ENCODE measurements at places on chromosomes 1 and 21.

- DNase-seq = no peak
Observed at GRCh38 chr1:11500881-11501280, 21.9 kb downstream of the DISP3 start.

DNA sequence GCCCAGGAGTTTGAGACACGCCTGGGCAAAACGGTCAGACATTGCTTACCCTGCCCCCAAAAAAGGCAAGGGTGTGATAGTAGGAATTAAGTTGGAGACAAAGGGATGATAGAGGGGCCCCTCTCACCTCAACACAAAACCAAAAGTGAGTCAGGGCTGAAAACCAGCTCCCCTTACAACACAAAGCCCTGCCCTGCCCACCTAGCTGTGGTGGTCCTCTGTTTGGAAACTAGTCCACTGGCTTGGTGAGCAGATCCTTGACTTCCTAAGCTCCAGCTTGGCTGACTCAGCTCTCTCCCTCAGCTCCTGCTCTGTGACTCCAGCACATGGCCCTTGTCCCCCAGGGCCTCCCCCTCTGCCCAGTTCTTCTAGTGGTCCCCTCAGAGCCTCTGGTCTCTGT, 603.8 kb downstream of the PTPRC start:
- DNase-seq = no peak

- no peak for DNase-seq
Observed at GRCh38 chr1:173628888-173629287, 6.2 kb upstream of the TEX50 start.

GRCh38 chr21:27329255-27329851, 362.5 kb upstream of the ADAMTS5 start:
- DNase-seq = no peak

- DNase-seq = peak; percentile 6
Observed at GRCh38 chr1:18110968-18111367, 3.4 kb downstream of the IGSF21 start.

GRCh38 chr1:8816264-8816663, 1.2 kb downstream of the RERE start:
- no peak for DNase-seq

- DNase-seq = no peak
Observed at GRCh38 chr1:207345644-207346477, 24.4 kb downstream of the CD55 start.

DNA sequence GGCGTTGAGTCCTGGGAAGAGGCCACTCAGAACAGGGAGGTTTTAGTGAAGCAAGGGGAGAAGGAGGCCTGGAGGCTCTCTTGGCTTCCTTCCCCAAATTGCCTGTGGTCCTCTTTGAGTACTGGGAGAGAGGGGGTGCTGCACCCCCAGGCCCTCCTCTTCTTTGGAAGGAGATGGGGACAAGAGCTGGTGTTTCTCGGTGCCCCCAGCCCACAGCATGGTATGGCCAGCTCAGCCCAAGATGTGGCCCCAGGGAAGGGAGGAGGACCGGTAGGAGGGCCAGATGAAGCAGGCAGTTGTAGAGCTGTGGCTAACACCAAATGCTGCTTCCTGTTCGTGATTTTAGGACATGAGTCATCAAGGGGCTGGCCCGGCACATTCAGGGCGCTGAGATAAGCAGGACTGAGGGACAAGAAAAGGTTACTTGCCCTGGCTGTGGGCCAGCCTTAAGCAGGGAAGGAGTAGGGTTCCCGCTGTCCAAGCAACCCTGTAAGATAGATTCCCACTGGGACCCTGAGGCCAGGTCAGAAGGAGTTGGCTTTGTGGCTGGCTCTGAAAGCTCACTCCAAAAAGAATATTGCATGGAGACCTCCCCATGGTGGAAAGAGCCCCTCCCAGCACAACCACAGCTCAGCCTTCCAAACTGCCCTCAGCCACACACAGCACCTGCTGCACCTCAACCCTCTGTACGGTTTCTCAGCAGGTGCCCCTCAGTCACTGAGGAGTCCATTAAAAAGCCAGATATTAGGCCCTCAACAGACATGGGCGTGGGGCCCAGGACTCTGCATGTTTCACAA, 4.9 kb upstream of the TNFRSF1B start:
- DNase-seq = peak; percentile 87

DNA sequence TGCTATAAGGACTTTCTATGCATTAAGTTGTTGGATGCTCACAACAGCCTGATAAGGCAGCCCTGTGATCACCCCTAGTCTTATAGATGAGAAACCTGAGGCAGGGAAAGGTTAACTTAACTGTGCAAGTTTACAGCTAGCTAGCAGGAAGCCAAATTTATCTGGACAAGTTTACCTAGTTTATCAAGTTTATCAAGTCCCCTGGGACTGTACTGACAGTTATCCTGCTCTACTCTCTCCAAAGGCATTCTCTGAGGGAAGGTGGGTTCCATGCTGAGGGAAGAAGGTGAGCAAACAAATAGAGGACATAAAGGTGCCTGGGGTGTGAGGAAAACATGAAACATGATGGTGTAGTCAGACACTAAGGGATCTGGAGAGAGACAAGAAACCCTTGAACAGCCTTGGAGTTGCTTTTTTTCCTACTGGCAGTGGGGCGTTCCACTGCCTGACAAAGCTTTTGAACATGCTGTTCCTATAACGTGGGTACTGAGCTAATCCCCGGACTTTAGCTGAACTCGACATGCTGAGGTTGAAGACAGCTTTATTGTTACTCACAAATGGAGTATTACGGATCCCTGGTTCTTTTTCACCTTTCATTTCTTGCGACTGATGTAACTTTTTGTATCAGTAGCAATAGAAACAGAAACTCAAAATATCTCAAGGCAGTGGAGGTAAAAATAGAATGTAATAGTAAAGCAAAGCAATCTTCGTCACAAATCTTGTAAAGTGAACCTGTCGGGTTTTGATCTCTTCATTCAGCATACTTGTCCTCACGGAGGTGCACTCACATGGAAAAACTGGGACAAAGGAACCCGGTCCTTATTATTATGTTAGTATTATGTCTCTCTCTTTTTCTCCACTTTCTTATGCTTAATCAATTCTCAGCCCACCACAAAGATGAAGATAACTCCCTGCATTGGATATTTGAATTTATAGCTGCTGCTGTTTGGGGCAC, 42.4 kb upstream of the ESRRG start:
- DNase-seq = no peak

DNA sequence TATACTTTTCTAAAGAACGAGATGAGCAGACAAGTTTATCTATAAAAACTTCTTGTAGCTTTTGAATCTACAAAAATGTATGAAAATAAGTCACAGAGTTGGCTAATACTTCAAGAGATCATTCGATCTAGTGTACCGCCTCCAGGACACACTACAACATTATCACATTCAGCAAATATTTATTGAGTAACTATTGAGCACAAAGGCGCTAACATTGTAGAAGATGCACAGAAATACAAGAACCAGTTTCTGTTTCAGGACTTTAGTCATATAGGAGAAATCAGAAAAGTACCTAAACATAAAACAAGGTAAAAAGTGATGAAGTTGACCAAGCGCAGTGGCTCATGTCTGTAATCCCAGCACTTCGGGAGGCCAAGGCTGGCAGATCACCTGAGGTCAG, 20.6 kb downstream of the WASF2 start:
- DNase-seq = no peak

DNA sequence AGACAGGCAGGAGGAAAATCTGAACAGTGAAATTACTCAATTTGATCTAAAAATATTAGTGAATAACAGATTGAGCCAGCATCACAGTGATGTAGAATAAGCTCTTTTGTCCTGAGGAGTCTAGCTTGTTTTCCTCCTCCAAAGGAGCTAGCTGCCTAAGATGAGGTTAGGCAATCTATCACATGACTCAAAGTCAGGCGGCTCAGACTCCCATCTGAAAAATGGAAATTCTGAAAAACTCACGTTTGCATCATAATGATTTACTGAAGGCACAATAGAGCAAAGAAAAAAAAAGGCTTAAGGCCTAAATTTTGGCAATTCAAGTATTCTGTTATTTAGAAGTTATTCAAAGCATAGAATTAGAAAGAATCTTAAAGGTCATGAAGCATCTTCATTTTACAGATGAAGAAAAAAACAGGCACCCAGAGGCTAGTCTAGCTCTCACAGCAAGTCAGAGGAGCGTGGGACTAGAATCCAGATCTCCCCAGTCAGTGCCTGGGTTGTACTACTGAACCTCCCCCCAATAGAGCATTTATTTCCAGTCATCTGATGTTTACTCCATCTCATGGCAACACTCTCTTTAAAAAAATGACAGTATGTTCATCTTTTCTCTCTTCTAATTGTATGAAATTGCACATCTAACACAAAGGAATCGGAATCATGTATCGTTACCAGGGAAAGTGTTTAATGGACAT, 62.5 kb upstream of the ATF3 start:
- no peak for DNase-seq

DNA sequence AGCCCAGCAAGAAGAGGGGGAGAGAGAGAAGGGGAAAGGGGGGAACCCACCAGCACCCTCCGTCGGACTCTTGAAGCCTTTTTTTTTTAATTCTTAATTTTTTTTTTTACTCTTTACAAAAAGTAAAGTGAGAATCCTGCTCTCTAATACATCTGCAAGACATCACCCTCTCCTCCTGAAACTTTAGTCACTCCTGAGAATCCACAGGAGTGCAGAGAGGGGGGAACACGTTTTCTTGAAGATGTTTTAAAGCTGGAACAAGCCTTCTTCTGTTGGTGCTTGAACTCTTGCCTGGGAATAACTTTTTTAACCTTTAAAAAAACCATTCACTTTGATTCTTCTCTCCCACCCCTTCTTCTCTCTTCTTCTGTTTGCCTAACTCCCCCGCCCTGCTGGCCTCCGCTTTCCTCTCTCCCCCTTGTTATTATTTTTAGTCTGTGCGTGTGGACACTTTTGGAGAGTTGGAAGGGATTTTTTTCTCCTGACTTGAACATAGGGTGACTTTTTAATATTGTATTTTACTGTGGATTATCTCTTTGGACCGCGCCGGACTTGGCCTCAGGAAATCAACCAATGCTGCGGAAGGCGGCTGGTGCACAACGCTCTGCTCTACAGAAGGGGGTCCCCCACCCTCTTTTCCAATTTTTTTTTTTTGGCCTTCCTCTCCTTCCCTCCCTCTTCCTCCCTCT, 383 bp upstream of the PRRX1 start:
- DNase-seq = no peak

- DNase-seq = no peak
Observed at GRCh38 chr1:200731654-200732332, 6.9 kb upstream of the CAMSAP2 start.

DNA sequence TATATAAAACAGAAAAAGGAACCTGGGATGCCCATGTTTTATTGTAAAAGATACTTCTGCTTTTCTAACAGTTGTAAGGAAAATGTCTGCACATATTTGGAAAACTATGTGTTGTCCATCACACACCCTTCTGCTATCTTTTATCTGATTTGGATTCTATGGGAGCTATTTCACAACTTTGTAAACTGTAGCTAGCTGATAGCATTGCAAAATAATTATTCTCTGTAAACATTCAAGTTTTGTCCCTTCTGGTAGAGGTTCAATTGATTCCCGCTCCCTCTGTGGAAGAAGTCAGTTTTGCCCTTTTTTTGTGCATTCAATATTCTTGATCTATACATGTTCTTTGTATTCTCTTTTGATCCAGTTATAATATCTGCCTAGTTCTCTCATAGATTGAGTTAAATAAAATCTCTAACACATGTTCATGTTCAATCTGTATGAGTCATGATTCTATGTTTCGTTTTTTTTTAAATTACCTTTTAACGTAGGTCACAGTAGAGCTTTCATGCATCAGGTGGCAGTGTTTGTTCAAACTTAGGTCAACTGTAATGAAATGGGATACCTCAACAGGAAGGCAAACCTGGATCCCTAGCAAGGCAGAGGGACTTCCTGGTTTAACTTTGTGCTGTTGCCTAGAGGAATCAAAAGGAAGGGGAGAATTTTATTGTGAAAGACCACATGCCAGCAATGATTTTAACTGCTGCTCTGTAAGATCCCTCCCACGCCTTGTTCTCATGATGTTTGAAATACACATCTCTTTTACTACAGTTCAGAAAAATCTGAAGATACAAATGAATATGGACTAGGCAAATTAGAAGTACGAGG, 26.0 kb upstream of the BCL9 start:
- DNase-seq = no peak

- no peak for DNase-seq
Observed at GRCh38 chr1:154990276-154990675, 3.1 kb upstream of the LENEP start.

GRCh38 chr1:218517459-218517858, 172.3 kb downstream of the TGFB2 start:
- DNase-seq = no peak

DNA sequence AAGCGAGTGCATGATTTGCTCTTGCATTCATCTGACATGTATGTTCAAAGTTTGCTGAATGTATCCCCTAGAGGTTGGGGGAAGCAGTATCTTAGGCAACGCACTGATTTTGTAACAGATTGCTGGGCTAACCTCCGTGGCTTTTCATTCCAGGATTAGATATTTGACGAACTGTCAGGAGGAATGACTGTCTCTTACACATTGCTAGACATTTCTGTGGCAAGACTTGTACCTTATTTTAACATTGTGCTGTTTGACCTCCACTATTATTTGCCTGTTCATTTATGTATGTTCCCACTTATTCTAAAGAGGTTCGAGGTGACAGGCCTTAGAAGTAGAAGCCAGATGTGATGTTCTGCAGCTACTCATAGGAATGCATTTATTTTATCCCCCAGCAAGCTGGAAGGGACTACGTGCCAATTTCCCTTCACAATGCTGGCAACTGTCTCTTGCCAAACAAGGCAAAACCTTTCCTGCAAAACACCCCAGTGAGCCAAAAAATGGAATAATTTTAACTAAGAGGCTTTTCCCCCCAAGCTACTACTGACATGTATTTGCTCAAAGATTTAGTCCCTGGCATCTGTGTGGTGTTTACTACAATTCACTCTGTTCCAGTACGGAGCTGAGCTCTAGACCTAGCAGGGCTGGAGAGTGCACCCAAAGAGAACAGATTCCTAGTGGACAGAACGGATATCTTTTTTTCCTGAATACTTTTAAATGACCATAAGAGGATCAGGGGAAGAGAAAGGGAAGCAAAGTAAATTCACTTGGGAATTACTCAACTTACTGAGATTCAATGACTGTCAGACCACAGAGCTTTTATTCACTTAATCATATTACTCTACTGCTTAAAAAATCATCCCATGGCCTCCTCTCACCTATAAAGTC, 646.2 kb downstream of the SMYD3 start:
- no peak for DNase-seq

- DNase-seq = no peak
Observed at GRCh38 chr1:165054627-165055026, 301.9 kb downstream of the LMX1A start.

DNA sequence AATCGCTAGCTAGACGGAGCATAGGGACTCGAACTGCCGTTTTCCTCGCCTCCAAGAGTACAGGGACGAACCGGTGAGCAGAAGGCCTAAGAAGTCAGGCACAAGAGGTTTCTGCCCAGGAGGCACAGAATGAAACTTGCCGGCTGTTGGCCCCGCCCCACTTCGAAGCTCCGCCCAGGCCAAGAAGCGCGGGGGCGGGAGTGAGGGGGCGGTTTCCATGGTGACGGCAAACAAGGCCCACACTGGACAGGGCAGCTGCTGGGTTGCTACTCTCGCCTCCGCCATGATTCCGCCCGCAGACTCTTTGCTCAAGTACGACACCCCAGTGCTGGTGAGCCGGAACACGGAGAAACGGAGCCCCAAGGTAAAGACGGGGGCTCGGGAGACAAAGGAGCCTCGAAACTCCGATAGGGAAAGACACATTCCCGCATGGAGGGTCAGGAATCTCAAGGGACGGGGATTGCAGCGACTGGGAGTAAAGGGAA, at the start of gene DNALI1:
DNALI1 (plus strand) TSS at position 229 of the 485 bp plus-strand sequence; CDS start at position 284, 55 bp downstream.
- peak; percentile 48 for DNase-seq

All from stimulated activated CD4-positive, alpha-beta T cell treated with anti-CD3 and anti-CD28 coated beads, Interleukin-1b, Interleukin-23, amount 100 ng/mL, for 48 hours (primary cell).